ENCODE measurements at places on chromosomes 4 and X. TPM values are rescaled to one million over a fixed set of nuclear protein-coding genes. Genes with fewer than 3 reads are reported as not detected.
A peak's percentile ranks its signal among the peaks of the same experiment; 100 is the strongest.

DNA sequence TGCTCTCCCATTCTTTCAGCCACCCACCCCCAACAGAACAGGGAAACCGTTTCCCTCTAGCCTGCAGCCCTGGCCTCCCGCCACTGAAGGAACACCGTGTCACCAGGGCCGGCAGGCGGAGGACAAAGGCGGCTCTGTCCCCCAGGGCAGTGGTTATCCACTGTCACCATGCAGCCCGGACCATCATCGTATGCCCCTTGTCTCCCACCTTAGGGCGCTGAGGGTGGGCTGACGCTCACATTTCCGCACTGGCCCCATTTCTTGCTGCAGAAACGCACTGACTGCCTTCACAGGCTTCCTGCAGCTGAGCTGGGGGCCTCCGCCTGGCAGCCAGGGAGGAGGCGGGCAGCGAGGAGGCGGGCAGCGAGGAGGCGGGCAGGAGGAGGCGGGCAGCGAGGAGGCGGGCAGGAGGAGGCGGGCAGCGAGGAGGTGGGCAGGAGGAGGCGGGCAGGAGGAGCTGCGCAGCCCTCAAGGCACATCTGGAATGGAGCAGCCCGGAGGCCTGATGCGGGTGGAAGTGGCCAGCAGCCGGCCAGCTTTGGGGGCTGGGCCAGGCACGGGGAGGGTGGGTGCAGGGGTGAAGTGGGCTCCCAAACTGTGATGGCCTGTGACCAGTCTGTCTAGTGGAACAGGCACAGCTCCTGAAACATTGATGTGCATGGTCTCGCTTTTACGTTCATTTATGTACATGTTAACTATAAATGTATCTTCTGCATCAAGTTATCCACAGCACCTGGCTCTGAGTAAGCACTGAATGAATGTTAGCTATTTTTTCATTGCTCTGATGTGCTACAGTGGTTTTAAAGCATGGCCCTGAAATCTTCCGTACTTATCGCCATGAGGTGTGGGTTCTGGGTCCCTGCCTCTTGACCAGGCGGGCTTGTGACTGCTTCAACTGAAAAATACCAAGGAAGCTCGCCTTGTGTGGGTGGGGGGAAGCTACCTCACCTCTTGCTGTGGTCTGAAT lies 20.6 kb upstream of the KIAA0232 start:
- no peak for DNase-seq

DNA sequence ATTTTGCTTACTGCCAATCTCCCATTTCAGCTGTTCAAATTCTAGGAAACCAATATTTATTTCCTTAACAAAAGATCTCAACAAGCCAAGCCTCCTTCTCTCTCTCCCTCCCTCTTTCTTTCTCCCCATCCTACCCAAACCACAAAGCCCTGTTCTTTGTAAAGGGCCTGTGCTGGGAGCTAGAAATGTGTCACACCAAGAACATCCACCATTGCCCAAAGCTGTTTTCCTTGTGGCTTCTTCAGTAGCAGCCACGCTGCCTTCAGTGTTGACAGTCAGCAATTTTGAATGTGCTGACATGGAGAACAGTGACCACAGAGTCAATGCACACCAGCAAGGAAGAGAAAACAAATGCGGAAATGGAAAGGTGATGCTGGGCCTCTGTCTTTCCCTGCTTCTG lies 203.0 kb downstream of the MAML3 start:
- no peak for DNase-seq

GRCh38 chr4:20391912-20392311 lies 140.2 kb downstream of the SLIT2 start:
- DNase-seq, result no peak

- no peak for DNase-seq
Observed at GRCh38 chr4:55372259-55372658, 23.5 kb upstream of the TMEM165 start.

DNA sequence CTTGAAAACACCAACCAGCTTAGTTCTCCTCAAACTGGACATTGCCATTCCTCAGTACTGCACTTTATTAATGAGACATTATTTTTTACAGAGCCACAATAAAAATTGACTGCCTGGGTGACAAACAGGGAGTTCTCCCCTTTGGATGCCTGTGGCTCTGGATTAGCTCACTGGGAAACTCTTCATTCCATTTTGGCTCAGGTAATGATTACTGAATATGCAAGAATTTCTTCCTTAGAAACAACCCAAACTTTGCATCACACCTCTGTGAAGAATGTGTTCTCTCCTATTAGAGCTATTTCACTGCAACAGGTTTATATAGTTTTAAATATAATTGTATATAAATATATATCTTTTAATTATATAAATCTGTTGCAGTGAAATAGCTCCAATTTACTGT lies 2065.8 kb downstream of the ARAP2 start:
- DNase-seq, result no peak

GRCh38 chr4:65416891-65417290 lies 253.4 kb downstream of the EPHA5 start:
- DNase-seq, result no peak

DNA sequence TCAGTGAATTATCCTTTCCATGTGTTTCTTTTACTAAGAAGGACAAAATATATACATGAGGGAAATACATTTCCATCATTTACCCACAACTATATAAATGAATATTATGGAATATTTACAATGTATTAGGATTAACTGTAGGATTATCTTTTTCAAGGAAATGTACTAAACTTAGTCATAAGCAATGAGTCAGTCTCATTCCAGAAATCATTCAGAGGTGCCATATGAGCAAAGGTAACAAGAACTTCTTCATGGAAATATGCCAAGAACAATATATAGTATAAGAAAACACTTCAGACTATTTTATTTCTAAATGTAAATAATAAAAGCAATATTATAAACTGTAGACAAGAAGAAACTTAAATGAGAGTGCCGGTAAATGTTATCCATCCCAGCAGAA lies 67.1 kb downstream of the USP38 start:
- DNase-seq, result no peak

GRCh38 chr4:179597301-179597700 lies 2155.1 kb upstream of the AGA start:
- no peak for DNase-seq

- DNase-seq, result no peak
Observed at GRCh38 chrX:46587158-46587557, 13.6 kb downstream of the CHST7 start.

DNA sequence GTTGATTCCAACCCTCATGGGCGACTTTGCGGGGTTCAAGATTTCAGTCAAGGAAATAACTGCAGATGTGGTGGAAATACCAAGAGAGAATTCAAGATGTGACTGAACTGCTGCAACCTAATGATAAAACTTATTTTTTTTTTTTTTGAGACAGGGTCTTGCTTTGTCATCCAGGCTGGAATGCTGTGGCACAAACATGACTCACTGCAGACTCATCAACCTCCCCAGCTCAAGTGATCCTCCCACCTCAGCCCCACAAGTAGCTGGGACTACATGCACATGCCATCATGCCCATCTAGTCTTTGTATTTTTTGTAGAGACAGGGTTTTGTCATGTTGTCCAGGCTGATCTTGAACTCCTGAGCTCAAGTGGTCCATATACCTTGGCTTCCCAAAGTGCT lies 19.5 kb upstream of the WDFY3 start:
- DNase-seq, result no peak

- DNase-seq, result no peak
Observed at GRCh38 chrX:1105671-1106419, 106.6 kb downstream of the CRLF2 start.

DNA sequence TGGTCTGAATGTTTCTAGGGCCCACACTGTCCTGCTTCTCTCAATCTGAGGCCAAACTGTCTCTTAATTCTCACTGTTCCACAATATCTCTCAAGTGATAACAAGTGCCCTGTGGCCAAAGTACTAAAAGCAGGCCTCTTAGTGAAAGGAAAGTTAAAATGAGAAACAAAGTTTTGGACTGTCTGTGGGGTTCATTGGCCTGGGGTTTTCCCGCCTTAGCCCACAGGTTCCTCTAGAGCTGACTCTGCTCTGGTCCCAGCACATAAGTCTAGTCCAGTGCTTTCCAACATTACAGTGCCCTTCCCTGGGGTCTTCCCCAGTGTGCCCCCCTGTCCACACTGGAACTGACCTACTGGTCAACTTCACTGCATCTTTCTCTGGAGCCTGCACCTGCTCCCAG lies 6.3 kb downstream of the MAGEB1 start:
- no peak for DNase-seq

GRCh38 chr4:147060151-147060931 lies 114.7 kb upstream of the TTC29 start:
- DNase-seq, result no peak

DNA sequence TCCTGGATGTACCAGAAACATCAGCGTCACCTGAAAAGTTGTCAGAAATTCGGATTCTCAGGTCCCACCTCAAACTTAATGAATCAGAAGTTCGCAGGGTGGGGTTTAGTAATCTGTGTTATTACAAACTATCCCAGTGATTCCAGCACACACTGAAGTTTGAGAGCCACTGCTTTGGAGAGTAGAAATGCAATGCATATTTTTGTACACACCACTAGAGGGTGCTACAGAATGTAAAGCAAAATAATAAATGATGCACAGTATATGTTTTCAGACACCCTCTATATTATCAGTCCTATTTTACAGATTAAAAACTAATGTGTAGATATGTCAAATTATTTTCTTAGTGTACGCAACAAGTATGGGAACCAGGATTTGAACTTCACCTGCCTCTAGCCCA lies 2.4 kb upstream of the MORF4L2 start:
- DNase-seq, result no peak

- DNase-seq, result peak; percentile 52
Observed at GRCh38 chrX:357693-358471, 28.8 kb downstream of the PPP2R3B start.

- DNase-seq, result no peak
Observed at GRCh38 chr4:109629775-109630174, 69.7 kb downstream of the MCUB start.

GRCh38 chrX:65837875-65838549 lies 170.6 kb downstream of the MSN start:
- DNase-seq, result no peak

DNA sequence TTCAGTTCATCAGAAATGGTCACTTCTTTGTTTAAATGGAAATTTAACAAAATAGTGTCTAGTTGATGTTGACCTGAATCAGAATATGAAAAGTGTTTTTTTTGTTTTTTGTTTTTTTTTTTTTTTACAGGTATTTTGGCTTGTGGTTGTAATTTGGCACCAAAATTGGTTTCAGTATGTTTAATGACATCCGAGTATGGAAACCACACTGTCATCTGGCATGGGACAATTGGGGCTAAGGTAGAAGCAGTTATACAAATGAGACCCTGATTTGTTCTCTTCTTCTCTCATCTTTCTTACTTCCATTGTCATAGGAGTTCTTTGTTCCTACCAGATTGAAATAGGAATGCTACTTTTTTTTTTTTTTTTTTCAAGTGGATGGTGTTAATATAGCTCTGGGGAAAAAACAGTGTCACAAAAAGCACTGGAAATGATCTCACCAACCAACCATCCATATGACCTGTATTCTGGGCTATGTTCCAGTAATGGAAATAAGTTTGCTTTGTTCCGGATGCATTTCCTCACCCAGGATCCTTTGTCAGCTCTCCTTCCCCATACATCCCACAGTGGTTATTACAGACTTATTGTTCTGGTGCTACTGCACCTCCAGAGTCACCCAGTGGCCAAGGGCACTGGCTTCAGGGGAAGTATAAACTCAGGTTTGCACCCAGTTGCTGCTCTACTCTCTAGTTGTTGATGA lies 95.8 kb downstream of the ATXN3L start:
- no peak for DNase-seq

DNA sequence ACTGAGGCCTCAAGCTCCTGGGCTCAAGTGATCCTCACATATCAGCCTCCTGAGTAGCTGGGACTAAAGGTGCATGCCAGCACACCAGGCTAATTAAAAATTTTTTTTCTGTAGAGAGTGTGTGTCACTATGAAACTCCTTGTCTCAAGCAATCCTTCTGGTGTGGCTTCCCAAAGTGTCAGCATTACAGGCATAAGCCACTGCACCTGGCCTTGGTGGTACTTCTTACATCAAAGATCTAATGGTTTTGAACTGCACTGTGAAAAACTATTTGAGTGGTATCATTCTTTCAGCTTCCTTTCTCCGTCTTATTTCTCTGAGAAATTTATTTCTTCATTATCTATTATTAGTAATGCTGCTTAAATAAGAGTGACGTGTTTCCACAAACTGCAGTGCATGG lies 98.5 kb downstream of the UNC5C start:
- no peak for DNase-seq

- peak; percentile 49 for DNase-seq
Observed at GRCh38 chr4:1381944-1382541, 24.2 kb downstream of the NKX1-1 start.

- DNase-seq, result no peak
Observed at GRCh38 chrX:97021680-97022079, 138.0 kb downstream of the RPA4 start.

DNA sequence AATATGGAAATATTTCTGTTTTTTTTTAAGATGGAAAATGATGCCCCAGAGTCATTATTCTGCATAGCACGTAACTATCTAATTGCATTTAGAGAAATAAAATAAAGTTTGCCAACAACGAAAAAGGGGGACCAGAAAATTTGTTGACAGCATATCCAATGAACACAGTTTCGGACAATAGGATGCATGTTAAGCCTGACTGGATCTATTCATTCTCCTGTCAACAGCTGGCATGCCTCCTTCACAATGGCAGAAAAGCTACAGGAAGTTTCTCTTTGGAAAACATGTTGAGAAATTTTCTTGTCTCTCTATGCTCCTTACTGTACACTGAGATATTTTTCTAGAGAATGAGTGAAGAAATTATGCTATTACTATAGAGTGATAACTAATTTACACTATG lies 262.5 kb downstream of the GRID2 start:
- DNase-seq, result no peak

DNA sequence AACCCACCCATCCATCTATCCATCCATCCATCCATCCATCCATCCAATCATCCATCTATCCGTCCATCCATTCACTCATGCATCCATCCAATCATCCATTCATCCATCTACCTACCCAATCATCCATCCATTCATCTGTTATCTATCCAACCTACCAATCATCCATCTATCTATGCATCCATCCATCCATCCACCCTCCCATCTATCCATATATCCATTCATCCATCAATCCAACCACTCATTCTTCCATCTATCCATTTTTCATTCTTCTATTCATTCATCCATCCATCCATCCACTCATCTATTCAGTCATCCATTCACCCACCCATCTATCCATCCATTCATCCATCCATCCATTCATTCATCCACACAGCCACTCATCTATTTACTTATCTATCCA lies 80.1 kb upstream of the SHOX start:
- DNase-seq, result no peak

DNA sequence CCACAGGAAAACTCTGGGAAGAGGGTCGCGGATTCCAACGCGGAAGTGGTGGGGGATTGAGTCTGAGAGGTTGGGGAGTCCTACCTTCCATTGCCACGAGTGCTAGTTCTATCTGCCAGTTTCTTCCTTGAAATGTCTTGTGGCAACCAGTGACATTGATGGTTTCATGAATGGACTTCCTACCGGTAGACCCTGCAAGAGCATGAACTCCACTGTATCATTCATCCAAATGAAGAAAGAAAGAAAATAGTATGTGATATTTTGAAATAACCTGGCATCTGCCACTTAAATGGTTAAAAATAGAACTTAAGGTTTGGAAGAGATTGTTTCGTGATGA lies 1.1 kb upstream of the SLC10A7 start:
- no peak for DNase-seq

The HERC5 gene
- polyA plus RNA-seq, result 0.79 TPM

The FAM47C gene
- polyA plus RNA-seq, result not detected

The SOD3 gene
- 1.5 TPM for polyA plus RNA-seq

The CENPVL2 gene
- not detected for polyA plus RNA-seq

The SLC4A4 gene
- 0.47 TPM for polyA plus RNA-seq

The GPR119 gene
- not detected for polyA plus RNA-seq

The TLR2 gene
- polyA plus RNA-seq, result 1.8 TPM

The FOXR2 gene
- polyA plus RNA-seq, result not detected

The CXCL1 gene
- 1.2 TPM for polyA plus RNA-seq

The NSDHL gene
- 8.1 TPM for polyA plus RNA-seq

The LPAR4 gene
- not detected for polyA plus RNA-seq

The MAGEA11 gene
- not detected for polyA plus RNA-seq

The EIF1AX gene
- 104 TPM for polyA plus RNA-seq

Measured in psoas muscle (tissue), 8 donors.